ENCODE measurements at places on chromosomes 1 and 21.

GRCh38 chr1:52747450-52747849 is 21.2 kb downstream of the ZYG11B start:
- no peak for DNase-seq

DNA sequence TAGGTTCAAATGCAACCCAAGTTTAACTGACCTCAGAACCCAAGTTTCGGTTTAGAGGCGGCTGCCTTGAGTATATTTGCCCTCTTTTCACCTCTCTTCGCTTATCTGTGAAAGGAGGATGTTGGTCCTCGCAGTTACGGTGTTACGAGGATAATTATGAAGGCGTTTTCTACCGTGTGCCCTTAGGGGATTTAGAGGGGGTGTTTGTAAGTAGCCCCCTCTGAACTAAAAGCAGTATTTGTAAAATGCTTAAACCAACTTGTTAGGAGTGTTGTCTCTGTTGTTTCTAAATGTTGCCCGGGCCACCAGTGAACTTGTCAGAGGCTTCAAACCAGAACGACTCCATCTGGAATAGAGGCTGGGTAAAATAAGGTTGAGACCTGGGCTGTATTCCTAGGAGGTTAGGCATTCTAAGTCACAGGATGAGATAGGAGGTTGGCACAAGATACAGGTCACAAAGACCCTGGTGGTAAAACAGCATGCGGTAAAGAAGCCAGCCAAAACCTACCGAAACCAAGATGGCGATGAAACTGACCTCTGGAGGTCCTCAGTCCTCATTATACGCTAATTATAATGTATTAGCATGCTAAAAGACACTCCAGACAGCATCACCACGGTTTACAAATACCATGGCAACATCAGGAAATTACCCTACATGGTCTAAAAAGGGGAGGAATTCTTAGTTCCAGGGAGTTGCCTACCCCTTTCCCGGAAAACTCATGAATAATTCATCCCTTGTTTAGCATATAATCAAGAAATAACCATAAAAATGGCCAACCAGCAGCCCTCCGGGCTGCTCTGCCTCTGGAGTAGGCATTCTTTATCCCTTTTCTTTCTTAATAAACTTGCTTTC is 1.0 kb upstream of the PSRC1 start:
- no peak for DNase-seq

DNA sequence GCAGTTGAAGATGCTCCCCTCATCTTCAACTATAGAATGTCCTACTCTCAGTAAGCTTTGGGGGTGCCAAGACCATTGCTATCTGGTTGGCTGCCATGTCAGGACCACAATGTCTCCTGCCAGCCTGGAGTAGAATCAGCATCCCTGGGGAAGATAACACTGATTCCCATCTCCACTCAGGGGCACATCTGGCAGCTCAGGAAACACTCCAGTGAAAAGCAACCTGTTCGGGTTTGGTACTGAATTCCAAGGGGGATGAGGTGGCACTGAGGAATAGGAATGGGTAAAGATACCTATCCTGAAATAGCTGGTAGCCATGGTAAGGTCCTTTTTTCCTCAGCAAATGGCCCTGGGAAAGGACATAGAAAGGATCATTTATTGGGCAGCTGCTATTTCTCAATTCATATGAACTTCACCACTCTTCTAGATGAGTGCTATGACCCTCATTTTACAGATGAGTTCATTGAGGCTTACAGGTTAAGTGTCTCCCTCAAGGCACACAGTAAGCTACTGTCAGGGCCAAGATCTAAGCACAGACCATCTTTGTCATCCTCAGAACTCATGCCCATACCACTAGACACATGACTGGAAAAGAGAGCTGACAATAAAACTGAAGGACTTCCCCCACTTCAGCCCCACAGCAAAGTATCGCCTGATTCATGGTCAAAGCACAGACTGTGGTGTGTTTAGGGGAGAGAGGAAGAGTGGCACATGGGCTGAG is 31.4 kb downstream of the AK2 start:
- DNase-seq = no peak

- DNase-seq = no peak
Observed at GRCh38 chr1:15410884-15411245, 1.2 kb downstream of the EFHD2 start.

DNA sequence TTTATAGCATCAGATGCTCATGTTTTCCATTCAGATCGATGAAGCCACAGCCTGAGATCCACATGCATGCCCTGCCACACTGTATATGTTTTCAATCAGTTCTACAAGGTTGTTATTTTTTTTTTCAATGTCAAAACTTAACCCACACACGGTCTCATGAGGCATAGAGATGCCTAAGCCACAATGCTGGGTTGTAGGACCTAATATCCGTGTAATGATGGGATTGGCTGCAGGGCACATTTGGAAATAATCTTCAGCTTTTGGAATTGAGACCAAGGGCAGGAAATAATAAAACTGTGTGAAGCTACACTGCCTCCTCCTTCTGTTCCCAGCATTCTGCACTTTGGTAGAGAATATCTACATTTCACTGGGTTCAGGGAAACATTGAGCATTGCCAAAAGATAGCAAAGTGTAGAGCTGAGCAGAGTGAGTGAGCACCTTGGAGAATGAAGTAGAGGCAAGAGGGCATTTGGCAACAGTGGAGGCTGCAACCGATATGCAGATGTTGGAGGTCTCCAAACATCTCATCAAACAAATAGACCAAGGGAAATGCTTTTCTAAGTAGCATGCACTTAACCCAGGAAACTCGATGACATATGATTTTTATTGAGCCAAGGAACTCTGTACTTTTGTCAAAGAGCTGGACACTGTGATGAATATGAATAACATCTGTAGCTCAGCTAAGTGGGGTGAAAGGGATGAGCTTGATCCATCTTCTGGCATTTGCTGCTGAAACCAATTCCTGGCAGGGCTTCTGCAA is 176.7 kb downstream of the LYPLAL1 start:
- DNase-seq = no peak

Data from NCI-H1436 treated with DMSO at 0.1 percent for 48 hours (cell line).